ENCODE measurements at places on chromosomes 13 and 19. TPM values are rescaled to one million over a fixed set of nuclear protein-coding genes. Genes with fewer than 3 reads are reported as not detected.

GRCh38 chr13:95921485-95921884, 131.7 kb downstream of the UGGT2 start:
- no peak overlapping the region for H3K4me3 ChIP-seq
- H3K4me1 ChIP-seq = peaks cover 2% of the 10 kb centered on the region
- no peak overlapping the region for H3K27ac ChIP-seq
- no peak for DNase-seq
- no peaks in the 10 kb centered on the region for H3K36me3 ChIP-seq

GRCh38 chr13:23776698-23777574, 112.3 kb downstream of the MIPEP start:
- no peaks in the 10 kb centered on the region for H3K4me1 ChIP-seq
- no peak overlapping the region for H3K4me3 ChIP-seq
- DNase-seq = no peak
- no peaks in the 10 kb centered on the region for H3K27me3 ChIP-seq
- H3K36me3 ChIP-seq = no peaks in the 10 kb centered on the region
- no peak overlapping the region for H3K27ac ChIP-seq

DNA sequence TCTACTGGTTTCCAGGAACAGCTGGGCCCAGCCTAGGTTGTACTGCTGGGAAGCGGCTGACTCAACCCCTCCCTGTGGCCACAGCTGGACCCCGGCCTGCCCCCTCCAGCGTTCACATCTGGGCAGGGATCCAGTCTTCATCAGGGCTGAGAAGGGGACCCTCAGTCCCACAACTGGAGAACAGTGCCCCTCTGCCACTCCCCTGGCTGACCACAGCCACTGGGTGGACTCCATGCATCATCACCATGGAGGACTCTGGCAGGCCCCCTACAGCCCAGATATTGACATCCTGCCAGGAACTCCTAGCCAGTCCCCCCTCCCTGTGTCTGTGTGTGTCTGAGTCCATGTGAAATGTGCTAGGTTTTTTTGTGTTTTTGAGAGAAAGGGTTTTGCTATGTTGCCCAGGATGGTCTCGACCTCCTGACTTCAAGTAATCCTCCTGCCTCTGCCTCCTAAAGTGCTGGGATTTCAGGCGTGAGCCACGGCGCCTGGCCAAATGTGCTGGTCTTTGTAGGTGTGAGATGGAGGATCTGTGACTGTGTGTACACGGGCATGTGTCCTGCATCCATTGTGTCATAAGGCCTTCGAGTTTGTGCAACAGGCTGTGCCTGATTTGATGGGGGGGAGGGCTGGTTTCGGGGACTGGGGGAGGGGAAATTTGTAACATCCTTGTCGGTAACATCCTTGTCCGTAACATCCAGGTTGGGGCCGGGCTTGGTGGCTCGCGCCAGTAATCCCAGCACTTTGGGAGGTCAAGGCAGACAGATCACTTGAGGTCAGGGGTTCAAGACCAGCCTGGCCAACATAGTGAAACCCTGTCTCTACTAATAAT, 4.0 kb upstream of the HOOK2 start:
- H3K4me3 ChIP-seq = no peak overlapping the region
- H3K36me3 ChIP-seq = no peaks in the 10 kb centered on the region
- no peaks in the 10 kb centered on the region for H3K27me3 ChIP-seq
- DNase-seq = peak; percentile 67
- peak overlapping the region; percentile 82 for H3K27ac ChIP-seq

The NCR1 gene
- total RNA-seq = not detected

The CCNA1 gene
- total RNA-seq = 0.37 TPM

Data from endothelial cell of umbilical vein (primary cell).